ENCODE measurements at places on chromosomes 5 and 9. TPM values are rescaled to one million over a fixed set of nuclear protein-coding genes. Genes with fewer than 3 reads are reported as not detected.

ZDHHC11B gene
- 6.9 TPM for total RNA-seq

HMGCR gene
- total RNA-seq = 23.0 TPM

HOMER1 gene
- total RNA-seq = 3.2 TPM

SPATA31D4 gene
- not detected for total RNA-seq

FAM169A gene
- 0.16 TPM for total RNA-seq

MYMK gene
- total RNA-seq = not detected

MZB1 gene
- total RNA-seq = 0.61 TPM

GOLM1 gene
- total RNA-seq = 15.4 TPM

BRD3 gene
- total RNA-seq = 28.6 TPM

SMIM15 gene
- total RNA-seq = 41.1 TPM

IGIP gene
- total RNA-seq = 13.3 TPM

ITGA1 gene
- total RNA-seq = 62.3 TPM

LYRM7 gene
- 7.7 TPM for total RNA-seq

TGFBI gene
- total RNA-seq = 254 TPM

PLPP1 gene
- 304 TPM for total RNA-seq

PTGES gene
- 14.1 TPM for total RNA-seq

NME5 gene
- total RNA-seq = 0.71 TPM

F2RL1 gene
- 1.9 TPM for total RNA-seq

PLAC8L1 gene
- total RNA-seq = 1.5 TPM

SPOCK1 gene
- total RNA-seq = 59.8 TPM

CARTPT gene
- total RNA-seq = not detected

QRFP gene
- total RNA-seq = not detected

CEL gene
- total RNA-seq = 2.2 TPM

ACTBL2 gene
- total RNA-seq = not detected

SCGB3A2 gene
- total RNA-seq = not detected

SEMA6A gene
- total RNA-seq = 24.0 TPM

SLC6A19 gene
- total RNA-seq = 0.32 TPM

SPATA31E1 gene
- total RNA-seq = not detected

AK3 gene
- 69.8 TPM for total RNA-seq

FAM174A gene
- total RNA-seq = 14.1 TPM

MARVELD2 gene
- 0.58 TPM for total RNA-seq

CTNND2 gene
- 1.8 TPM for total RNA-seq

ENG gene
- 243 TPM for total RNA-seq

PCDHB16 gene
- total RNA-seq = 1.6 TPM

SHROOM1 gene
- total RNA-seq = 10.6 TPM

PCDHA10 gene
- 1.8 TPM for total RNA-seq

NAIP gene
- 51.4 TPM for total RNA-seq

All from mesenteric fat pad (tissue), 1 donor.